ENCODE measurements at places on chromosomes 1 and 21.

GRCh38 chr21:45979651-45980050 lies 1.9 kb upstream of the COL6A1 start:
- no peak for DNase-seq

DNA sequence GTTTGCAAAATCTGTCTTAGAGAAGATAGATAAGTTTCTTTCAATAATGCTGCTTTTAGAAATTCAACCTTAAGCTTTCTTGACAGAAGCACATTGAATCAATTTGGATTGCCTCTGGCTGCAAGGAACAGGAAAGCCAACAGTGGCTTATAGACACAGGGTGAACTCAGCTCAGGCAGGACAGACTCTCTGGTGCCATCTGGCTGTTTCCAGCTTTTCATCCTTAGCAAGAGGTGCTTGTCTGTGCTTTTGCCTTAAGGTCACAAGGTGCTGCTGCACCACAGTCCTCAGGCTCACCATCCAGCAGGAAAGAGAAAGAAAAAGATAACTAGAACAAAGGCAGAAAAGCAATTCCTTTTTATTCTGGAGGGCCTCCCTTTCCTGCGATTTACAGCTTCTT lies 93.7 kb upstream of the ETS2 start:
- no peak for DNase-seq

GRCh38 chr21:42309753-42310213 lies 5.4 kb downstream of the TFF3 start:
- peak; percentile 1 for DNase-seq

- no peak for DNase-seq
Observed at GRCh38 chr1:75764057-75764655, 21.9 kb upstream of the RABGGTB start.

- DNase-seq, result no peak
Observed at GRCh38 chr1:241610056-241610815, 29.9 kb downstream of the CHML start.

All from fibroblast of skin of left quadriceps (primary cell).